WTC11 (cell line): ENCODE measurements at places on chromosomes 3 and 15. TPM values are rescaled to one million over a fixed set of nuclear protein-coding genes. Genes with fewer than 3 reads are reported as not detected.

HGD gene
- 0.39 to 1.5 TPM (median 0.44 TPM) in 3 replicates for total RNA-seq

FOXB1 gene
- total RNA-seq = 10.8 to 15.0 TPM (median 13.7 TPM) in 3 replicates

PLSCR5 gene
- total RNA-seq = not detected in 3 replicates

C2CD4A gene
- 0.32 to 0.42 TPM (median 0.41 TPM) in 3 replicates for total RNA-seq

CEP19 gene
- 1.4 to 1.5 TPM (median 1.4 TPM) in 3 replicates for total RNA-seq

LCTL gene
- 2.2 to 3.2 TPM (median 3.0 TPM) in 3 replicates for total RNA-seq

SMAD6 gene
- total RNA-seq = 9.2 to 13.9 TPM (median 10.4 TPM) in 3 replicates

GOLGA8Q gene
- 0.50 TPM in 1 of 3 replicates, not detected in the others for total RNA-seq

ALS2CL gene
- total RNA-seq = 10.2 to 12.6 TPM (median 11.5 TPM) in 3 replicates

GP5 gene
- total RNA-seq = 0.09 to 0.16 TPM (median 0.11 TPM) in 3 replicates

SKOR1 gene
- 0.09 to 0.22 TPM (median 0.11 TPM) in 3 replicates for total RNA-seq

SLCO3A1 gene
- 6.8 to 9.8 TPM (median 9.1 TPM) in 3 replicates for total RNA-seq

SLC12A1 gene
- total RNA-seq = 0.15 to 0.39 TPM (median 0.39 TPM) in 3 replicates

TMC3 gene
- not detected in 3 replicates for total RNA-seq

POC1A gene
- 31.3 to 36.2 TPM (median 34.9 TPM) in 3 replicates for total RNA-seq

FYCO1 gene
- total RNA-seq = 12.1 to 13.9 TPM (median 12.8 TPM) in 3 replicates

SLC28A1 gene
- total RNA-seq = 0.14 to 0.16 TPM in 2 of 3 replicates, not detected in the other

C3orf70 gene
- 0.64 to 0.70 TPM (median 0.69 TPM) in 3 replicates for total RNA-seq

GRK7 gene
- not detected in 3 replicates for total RNA-seq

PPP2R3A gene
- 12.1 to 13.1 TPM (median 12.9 TPM) in 3 replicates for total RNA-seq

CLDN1 gene
- 4.4 to 5.9 TPM (median 5.7 TPM) in 3 replicates for total RNA-seq

WHAMM gene
- 2.8 to 3.8 TPM (median 3.2 TPM) in 3 replicates for total RNA-seq

FBXW12 gene
- 1.9 to 2.5 TPM (median 2.0 TPM) in 3 replicates for total RNA-seq

PPCDC gene
- 25.7 to 30.1 TPM (median 27.8 TPM) in 3 replicates for total RNA-seq

SMCO1 gene
- not detected in 3 replicates for total RNA-seq

CCR8 gene
- total RNA-seq = 0.33 TPM in 1 of 3 replicates, not detected in the others

STARD5 gene
- total RNA-seq = 6.3 to 7.2 TPM (median 6.8 TPM) in 3 replicates

LRRIQ4 gene
- total RNA-seq = 0.09 to 0.34 TPM (median 0.18 TPM) in 3 replicates

TMEM212 gene
- total RNA-seq = not detected in 3 replicates

HDAC11 gene
- total RNA-seq = 11.5 to 12.5 TPM (median 12.0 TPM) in 3 replicates

GHSR gene
- not detected in 3 replicates for total RNA-seq

NPAP1 gene
- total RNA-seq = 0.11 to 0.13 TPM (median 0.11 TPM) in 3 replicates

PDCD6IP gene
- 142 to 173 TPM (median 145 TPM) in 3 replicates for total RNA-seq

ZNF280D gene
- total RNA-seq = 20.9 to 25.7 TPM (median 23.0 TPM) in 3 replicates

ADIPOQ gene
- total RNA-seq = not detected in 3 replicates

ITIH1 gene
- total RNA-seq = 0.26 to 0.69 TPM (median 0.50 TPM) in 3 replicates

ALPK3 gene
- total RNA-seq = 16.5 to 23.0 TPM (median 20.9 TPM) in 3 replicates

GREM1 gene
- total RNA-seq = 0.59 to 1.4 TPM (median 0.71 TPM) in 3 replicates

PTH1R gene
- 4.0 to 12.0 TPM (median 5.6 TPM) in 3 replicates for total RNA-seq

ACVR2B gene
- total RNA-seq = 104 to 117 TPM (median 112 TPM) in 3 replicates

GOLGA8T gene
- total RNA-seq = 0.78 to 1.0 TPM (median 0.92 TPM) in 3 replicates

LXN gene
- total RNA-seq = 3.8 to 4.6 TPM (median 4.4 TPM) in 3 replicates

LIPH gene
- 0.07 to 0.27 TPM (median 0.11 TPM) in 3 replicates for total RNA-seq

NR1I2 gene
- 1.7 to 2.8 TPM (median 2.7 TPM) in 3 replicates for total RNA-seq

UCN2 gene
- 0.34 to 0.46 TPM in 2 of 3 replicates, not detected in the other for total RNA-seq

PP2D1 gene
- not detected in 3 replicates for total RNA-seq

C3orf20 gene
- total RNA-seq = not detected in 3 replicates

ASB14 gene
- total RNA-seq = not detected in 3 replicates

KBTBD13 gene
- total RNA-seq = 0.05 TPM in 1 of 3 replicates, not detected in the others

GNAT1 gene
- total RNA-seq = 0.13 to 0.39 TPM (median 0.14 TPM) in 3 replicates

ATRIP gene
- 15.5 to 18.2 TPM (median 15.6 TPM) in 3 replicates for total RNA-seq

DUOXA1 gene
- total RNA-seq = 0.09 to 0.62 TPM (median 0.50 TPM) in 3 replicates
